ENCODE measurements at places on chromosomes 2 and 18.

GRCh38 chr2:27959496-27959895 is 69.0 kb downstream of the BABAM2 start:
- no peak for DNase-seq

- DNase-seq: no peak
Observed at GRCh38 chr18:3248658-3249359, 1.2 kb downstream of the MYL12A start.

- DNase-seq: no peak
Observed at GRCh38 chr2:119429225-119429981, 2.3 kb upstream of the TMEM37 start.

DNA sequence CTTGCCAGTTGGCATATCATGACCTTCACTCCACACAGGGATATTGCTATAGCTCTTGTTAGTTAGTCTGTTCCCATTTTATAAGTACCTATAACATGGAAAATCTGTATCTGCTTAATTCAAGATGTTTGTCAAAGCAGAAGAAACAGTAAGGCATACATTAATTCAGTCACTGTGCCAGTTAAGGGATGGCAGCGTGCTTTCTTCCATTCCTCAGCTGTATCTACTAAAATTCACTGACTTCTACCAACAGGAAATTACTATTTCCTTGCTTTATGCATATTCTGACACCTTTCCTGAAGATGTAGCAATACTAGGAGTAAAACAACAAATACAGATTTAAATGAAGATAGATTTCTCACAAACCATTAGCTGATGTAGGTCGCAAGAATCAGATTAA is 59.9 kb downstream of the RNF152 start:
- DNase-seq: no peak

DNA sequence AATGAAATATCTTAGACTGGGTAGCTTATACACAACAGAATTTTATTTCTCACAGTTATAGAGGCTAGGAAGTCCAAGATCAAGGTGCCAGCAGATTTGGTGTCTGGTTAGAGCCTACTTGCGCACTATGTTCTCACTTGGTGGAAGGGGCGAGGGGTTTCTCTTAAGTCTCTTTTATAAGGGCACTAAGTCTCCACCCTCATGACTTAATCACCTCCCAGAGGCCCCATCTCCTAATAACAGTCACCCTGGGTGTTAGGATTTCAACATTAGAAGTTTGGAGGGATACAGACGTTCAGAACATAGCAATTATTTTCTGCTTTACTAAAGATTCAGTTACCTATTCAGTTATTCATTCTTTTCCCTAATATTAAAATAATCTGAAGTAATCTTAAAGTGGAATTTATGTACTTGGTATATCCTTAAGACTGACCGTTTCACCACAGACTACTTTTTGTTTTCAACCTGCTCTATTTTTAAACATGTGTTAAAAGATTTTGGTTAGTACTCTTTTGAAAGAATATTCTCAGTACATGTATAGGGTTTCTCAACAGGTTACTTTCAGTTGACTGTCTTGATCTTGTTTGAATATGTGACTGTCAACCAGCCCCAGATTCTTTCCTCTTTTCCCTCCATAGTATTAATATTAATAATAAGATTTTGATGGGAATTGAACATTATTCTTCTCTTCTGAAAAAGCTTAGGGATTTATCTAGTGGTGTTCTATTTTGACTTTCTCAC is 130.0 kb downstream of the TAF4B start:
- no peak for DNase-seq

Measured in endothelial cell (in vitro differentiated cells).